NCI-H146 (cell line): ENCODE measurements at places on chromosomes 7 and 10.
A peak's percentile ranks its signal among the peaks of the same experiment; 100 is the strongest.

- no peak for DNase-seq
These were observed 205.2 kb upstream of the ADARB2 start for GRCh38 chr10:1942478-1942877.

- DNase-seq = no peak
These were observed 35.4 kb downstream of the TMEM120A start for GRCh38 chr7:75958802-75959543.

- DNase-seq = no peak
These were observed 82.4 kb downstream of the DLG5 start for GRCh38 chr10:77844177-77844576.

DNA sequence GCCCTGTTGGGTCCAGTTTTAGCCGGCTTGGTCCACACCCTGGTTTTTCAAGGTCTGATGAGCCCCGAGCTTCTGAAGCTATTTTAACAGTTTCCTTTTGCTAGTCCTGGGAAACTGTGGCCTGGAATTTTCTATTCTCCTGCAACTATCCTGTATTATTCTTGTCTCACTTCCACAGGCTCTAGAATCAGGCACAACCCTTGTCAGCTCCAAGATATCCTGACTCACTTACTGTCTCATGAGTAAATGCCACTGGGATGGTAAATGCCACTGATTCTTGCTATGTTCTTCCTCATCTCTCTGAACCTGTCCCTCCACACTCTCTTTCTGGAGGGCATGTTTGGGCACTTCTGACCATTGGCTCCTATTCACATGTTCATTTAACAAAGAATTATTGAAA lies 611.5 kb upstream of the IGFBP3 start:
- no peak for DNase-seq

DNA sequence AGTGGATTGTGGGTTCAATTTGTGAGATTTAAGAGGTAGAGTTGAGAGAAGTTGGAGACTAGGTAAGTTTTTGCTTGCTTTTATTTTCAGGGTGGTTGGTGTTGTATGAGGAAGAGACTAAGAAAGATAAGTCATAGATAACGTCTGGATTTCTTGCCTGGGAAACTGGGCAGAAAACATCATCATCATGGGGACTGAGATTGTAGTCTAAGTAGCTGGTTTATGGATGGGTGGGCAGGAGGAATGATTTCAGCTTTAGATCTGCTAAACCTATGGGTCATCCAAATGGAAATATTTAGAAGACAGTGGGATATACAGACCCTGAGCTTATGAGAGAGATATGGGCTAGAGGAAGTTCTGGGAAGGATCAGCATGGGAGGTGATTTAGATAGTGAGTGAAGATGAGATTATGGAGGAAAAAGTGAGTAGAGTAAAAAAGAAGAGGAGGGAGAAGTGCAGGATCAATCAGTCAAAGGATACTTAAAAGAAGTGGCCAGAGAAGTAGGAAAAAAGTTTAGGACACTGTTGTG lies 169.8 kb downstream of the WNT2 start:
- DNase-seq = no peak

DNA sequence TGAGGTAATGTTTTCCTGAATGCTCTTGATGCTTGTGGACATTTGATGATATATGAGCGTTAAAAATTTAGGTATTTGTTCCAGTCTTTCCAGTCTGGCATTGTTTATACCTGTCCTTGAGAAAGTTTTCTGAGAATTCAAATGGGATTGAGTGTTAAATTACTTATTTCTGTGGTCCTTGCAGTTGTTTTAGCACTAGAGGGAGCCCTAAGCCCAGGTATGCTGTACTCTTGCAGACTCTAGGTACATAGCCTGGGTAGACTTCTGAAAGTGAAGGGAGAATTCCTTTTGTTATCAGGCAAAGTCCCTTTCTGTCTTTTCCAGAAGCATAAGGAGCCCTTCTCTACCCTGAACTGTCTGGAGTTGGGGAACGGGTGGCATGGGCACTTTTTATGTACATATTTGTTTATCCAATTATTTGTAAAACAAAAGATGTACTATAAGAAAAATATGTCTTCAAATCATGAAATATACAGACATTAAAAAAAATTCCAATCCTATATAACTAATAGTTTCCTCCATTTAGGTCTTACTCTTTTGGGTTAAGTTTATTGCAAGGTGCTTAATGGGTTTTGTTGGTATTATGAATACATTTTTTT lies 262.1 kb downstream of the ATRNL1 start:
- DNase-seq = peak; percentile 63

- DNase-seq = no peak
These were observed 329.4 kb downstream of the TFEC start for GRCh38 chr7:115701141-115701540.

DNA sequence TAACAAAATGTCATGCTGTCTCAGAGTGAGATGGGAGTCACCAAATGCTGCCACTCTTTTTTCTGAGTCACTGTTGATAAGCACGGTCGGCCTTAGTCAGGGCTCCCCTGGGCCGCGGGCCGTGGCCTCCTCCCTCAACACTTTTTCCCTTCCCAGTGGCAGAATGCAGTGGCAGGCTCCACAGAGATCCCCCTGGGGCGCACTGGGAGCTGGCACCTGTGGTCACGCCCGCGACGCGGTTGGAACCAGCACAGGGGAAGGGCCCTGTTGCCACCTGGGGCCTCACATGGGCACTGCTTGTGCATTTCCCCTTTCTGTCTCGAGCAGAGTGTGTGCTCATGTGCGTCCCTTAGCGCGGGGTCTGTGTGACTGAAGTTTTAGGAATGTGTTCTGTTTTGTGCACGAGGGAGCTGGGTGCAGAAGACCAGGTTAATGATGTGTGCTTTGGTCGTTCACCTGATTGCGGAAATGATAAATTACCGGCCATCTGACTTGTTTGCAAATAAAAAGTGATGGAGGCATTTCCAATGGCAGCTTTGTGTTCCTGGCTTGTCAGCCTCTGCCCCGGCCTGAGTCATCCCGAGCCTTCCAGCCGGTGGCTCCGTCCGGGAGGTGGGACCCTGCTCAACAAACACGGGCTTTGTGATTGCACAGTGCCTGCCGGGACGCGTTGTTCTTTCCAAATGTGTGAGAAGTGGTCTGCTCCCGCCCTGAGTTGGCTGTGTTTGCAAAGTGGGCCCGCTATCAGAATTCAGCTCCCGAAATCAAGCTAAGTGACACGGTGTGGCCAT lies 100.7 kb downstream of the NKX6-2 start:
- DNase-seq = no peak

DNA sequence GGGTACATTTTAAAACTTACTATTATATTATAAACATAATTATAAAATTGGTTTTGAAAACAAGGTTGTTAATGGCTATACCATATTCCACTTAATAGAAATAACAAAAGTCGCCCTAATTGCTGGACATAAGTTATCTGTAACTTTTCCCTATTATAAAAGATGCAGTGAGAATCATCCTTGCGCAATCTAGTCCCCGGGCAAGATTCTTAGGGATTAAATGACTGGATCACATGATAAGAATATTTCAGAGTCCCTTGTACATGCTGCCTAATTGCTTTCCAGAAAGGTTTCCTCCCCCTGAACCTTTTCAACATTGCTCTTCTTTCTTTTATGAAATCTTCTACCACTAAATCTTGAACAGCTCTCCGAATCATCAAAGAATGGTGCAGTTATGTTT lies 479.8 kb upstream of the MKI67 start:
- DNase-seq = no peak

- DNase-seq = no peak
These were observed 178.2 kb upstream of the ITGB1 start for GRCh38 chr10:33136271-33136670.

GRCh38 chr10:70145666-70146488 lies 623 bp downstream of the TYSND1 start:
- peak; percentile 74 for DNase-seq

DNA sequence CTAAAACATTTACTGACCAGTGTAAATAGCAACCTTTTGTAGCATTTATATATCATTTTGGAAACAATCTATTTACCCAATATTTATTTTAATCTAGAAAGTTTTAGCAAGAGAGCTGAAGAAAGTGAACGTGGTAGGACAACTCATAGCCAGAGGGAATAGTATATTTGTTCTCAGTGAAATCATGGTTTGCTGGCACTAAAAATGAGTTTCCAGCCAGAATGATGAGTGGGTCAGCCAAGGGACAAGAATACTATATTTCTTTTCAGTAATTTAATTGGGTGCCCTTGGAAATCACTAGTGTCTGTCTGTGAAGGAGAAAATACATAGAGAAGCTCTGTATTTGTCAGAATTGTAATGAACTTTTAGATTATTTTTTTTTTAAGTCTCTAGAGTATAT lies 74.9 kb downstream of the MINPP1 start:
- no peak for DNase-seq

- DNase-seq = no peak
These were observed 169.3 kb downstream of the ADRA2A start for GRCh38 chr10:111246136-111246535.

- no peak for DNase-seq
These were observed 178.3 kb downstream of the SKIDA1 start for GRCh38 chr10:21347043-21347784.

DNA sequence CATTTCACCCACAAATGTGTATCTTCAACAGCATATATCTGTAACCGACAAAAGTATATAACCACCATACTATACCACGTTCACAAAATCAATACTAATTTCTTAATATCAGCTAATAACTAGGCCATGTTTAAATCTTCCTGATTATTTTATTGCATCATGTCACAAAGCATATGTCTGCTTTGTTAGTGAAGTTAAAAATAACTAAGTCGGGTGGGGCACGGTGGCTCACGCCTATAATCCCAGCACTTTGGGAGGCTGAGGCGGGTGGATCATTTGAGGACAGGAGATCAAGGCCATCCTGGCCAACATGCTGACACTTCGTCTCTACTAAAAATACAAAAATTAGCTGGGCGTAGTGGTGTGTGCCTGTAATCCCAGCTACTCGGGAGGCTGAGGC lies 47.7 kb downstream of the HERC4 start:
- no peak for DNase-seq

- DNase-seq = no peak
These were observed 104.9 kb upstream of the MBL2 start for GRCh38 chr10:52877451-52877850.

GRCh38 chr10:26859241-26860101 lies 1.3 kb downstream of the ABI1 start:
- peak; percentile 43 for DNase-seq

- no peak for DNase-seq
These were observed 899.5 kb upstream of the LRRTM3 start for GRCh38 chr10:66026321-66026720.

- no peak for DNase-seq
These were observed 549.5 kb upstream of the GRM3 start for GRCh38 chr7:86094166-86094669.

DNA sequence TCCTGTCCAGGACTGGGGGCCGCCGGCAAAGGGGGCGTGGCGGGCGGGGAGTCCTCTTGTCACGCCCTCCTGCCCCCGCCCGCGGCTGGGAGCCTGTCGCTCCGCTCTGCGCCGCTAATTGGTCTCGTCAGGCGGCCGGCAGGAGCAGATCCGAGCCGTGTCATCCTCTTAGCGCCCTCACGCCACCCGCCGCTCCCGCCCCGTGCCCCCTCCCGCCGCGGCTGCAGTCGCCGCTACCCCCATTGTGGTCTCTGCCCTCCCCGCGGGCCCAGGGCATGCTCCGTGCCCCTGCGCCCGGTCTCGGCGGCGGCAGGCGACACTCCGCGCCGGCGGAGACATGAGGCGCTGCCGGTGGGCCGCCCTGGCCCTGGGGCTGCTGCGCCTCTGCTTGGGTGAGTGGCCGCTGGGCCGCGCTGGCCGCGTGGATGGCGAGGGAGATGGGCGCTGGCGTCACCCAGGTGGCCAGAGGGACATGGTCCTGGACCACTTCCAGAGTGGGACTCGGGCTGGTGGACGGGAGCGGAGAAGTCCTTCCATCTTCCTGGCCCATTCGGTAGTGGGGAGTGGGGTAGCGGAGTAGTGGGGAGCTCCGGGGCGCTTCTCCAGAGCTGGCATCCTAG lies at the start of gene CDHR1:
Gene CDHR1 (plus strand): TSS at position 114 of the 620 bp plus-strand sequence. CDS start 224 bp downstream, at position 338.
- peak; percentile 76 for DNase-seq

DNA sequence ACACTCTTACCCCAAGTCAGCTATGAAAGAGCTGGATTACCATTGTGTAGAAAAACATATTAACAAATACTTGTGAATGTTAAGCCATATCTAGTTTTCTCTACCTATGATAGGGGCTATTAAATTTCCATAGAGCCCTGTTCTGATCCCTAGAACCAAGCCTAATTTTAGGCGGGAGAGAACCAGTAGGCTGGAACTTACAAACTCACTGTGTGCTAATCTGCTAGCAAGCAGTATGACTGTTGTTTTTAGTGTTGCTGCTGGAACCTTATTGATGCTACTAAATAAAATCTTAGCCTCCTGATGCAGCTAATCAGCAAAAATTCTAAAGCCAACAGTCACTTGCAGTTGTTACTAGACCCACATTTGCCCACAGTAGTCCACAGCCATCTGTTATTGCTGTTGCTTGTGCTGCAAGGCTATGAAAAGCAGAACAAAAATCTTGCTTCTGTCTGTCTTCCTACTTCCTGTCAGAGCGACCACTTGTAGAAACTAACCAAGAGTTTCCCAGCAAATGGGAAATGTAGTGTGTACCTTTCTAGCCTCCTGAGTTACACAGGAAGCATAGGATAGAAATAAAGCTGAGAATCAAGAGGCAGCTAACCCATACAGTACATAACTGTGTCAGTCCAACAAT lies 368.4 kb downstream of the ARL4A start:
- no peak for DNase-seq

GRCh38 chr7:27377988-27378387 lies 135.4 kb downstream of the EVX1 start:
- no peak for DNase-seq

GRCh38 chr7:2781636-2782035 lies 62.5 kb downstream of the GNA12 start:
- DNase-seq = no peak

- no peak for DNase-seq
These were observed 118.4 kb upstream of the INSYN2A start for GRCh38 chr10:127314797-127315196.

GRCh38 chr10:63692220-63692896 lies 171.2 kb downstream of the REEP3 start:
- DNase-seq = no peak

DNA sequence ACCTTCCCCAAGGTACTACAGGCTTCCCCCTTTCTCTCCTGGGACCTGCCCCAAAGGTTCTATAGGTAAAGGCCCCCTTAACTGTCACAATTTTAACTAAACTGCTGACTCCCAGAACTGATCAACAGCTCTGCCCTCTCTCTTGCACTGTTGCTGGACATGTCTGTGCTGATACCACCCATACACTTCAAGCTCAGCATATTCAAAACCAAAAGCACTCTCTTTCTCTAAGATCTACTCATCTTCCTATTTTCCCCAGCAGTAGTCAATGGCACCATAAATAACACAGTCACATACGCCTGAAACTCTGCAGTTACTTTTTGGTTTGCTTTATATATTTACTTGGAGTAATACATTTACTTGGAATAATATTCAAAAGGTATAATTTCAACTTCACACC lies 12.3 kb downstream of the OSBPL3 start:
- no peak for DNase-seq

GRCh38 chr10:6470894-6471618 lies 109.0 kb downstream of the PRKCQ start:
- DNase-seq = no peak

DNA sequence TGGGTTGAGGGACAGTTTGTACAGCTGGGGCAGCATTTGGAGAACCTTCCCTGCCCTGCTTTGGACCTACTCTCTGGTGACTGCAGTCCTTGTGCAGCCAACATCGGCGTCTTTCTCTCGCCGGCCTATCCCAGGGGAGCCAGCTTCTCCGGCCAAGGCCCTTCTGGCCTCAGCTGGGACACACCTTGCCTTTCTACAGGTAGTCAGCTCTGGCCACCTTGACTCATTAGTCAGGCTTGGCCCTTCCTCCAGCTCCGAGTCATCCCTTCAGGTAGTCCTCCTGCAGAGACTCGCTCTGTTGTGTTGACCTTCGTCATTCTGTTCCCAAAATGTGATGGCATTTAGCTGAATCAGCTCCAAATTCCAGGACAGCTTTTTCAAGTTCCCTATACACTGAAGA lies 145.0 kb upstream of the CHST15 start:
- no peak for DNase-seq
